Ascending aorta (tissue), 2 donors: ENCODE measurements at places on chromosomes 4 and X. TPM values are rescaled to one million over a fixed set of nuclear protein-coding genes. Genes with fewer than 3 reads are reported as not detected.

DNA sequence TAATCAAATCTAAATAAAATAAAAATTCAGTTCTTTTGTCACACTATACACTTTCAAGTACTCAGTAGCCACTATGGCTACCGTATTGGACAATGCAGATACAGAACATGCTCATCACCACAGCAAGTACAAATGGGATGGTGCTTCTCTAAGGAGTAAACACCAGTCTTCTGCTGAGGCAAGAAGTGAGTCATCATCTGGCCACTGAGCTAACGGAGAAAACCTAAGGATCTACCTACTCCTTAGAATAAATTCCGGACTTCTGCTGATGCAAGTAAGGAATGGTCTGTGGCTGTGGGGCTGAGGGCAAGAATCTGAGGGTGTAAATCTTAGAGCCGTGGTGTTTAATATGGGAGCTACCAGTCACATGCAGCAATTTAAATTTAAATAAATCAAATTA, 11.3 kb upstream of the RBMXL3 start:
- H3K4me3 ChIP-seq: no peak overlapping the region
- H3K4me1 ChIP-seq: no peaks in the 10 kb centered on the region
- no peak overlapping the region for H3K27ac ChIP-seq
- H3K36me3 ChIP-seq: no peaks in the 10 kb centered on the region

- no peak overlapping the region for H3K27ac ChIP-seq
- no peaks in the 10 kb centered on the region for H3K4me1 ChIP-seq
- H3K4me3 ChIP-seq: no peak overlapping the region
- H3K36me3 ChIP-seq: no peaks in the 10 kb centered on the region
Measured at GRCh38 chr4:12221031-12221430, 792.3 kb upstream of the HS3ST1 start.

DNA sequence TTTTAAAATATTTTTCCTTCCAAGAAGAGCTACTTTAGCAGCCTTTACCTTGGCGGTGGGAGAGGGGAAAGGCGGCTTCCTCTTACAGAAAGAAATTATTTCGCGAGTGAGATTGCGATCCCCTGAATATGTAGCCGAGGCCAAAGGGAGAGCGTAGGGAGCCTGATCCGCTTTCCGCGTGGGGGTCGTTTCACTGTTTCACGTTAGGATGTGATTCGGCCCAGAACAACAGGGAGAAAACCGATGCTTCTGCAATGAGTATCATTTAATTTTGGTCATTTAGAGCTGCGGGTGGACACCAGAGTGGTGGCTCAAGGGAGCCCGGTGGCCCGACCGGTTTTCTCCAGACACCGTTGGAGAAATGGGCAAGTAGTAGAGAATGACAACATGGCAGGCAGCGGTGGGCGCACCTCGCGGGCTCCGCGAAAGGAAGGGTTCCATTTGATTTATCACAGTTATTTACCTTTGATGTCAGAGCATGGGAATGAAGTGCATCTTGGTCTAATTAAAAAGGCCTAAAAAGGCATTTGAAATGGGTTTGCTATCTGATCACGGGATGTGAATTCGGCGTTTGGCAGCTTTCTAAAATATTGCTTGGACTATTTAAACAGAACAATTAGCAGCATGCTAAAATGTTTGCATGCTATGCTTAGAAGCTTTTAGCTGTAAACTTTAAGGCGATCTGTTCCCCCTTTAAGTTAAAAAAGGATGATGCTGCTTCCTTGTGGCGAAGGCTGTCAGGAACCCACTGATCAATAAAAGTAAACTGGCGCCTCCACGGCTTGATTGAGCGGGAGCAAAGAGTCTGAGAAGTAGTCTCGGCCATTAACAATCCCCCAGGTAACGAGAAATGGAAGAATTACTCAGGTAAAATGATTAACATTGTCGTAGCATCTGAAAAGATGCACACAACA, 2.0 kb upstream of the PCDH19 start:
- no peaks in the 10 kb centered on the region for H3K27me3 ChIP-seq
- no peaks in the 10 kb centered on the region for H3K4me1 ChIP-seq
- no peak overlapping the region for H3K27ac ChIP-seq
- H3K36me3 ChIP-seq: no peaks in the 10 kb centered on the region

MAP3K15 gene
- total RNA-seq: 0.21 TPM

GRCh38 chr4:87875191-87875590, 42.4 kb downstream of the MEPE start:
- H3K4me1 ChIP-seq: peaks cover 8% of the 10 kb centered on the region
- no peak overlapping the region for H3K4me3 ChIP-seq
- H3K27ac ChIP-seq: no peak overlapping the region
- no peaks in the 10 kb centered on the region for H3K36me3 ChIP-seq
- no peak for DNase-seq
- no peaks in the 10 kb centered on the region for H3K27me3 ChIP-seq

PPP1R2C gene
- not detected for total RNA-seq

DNA sequence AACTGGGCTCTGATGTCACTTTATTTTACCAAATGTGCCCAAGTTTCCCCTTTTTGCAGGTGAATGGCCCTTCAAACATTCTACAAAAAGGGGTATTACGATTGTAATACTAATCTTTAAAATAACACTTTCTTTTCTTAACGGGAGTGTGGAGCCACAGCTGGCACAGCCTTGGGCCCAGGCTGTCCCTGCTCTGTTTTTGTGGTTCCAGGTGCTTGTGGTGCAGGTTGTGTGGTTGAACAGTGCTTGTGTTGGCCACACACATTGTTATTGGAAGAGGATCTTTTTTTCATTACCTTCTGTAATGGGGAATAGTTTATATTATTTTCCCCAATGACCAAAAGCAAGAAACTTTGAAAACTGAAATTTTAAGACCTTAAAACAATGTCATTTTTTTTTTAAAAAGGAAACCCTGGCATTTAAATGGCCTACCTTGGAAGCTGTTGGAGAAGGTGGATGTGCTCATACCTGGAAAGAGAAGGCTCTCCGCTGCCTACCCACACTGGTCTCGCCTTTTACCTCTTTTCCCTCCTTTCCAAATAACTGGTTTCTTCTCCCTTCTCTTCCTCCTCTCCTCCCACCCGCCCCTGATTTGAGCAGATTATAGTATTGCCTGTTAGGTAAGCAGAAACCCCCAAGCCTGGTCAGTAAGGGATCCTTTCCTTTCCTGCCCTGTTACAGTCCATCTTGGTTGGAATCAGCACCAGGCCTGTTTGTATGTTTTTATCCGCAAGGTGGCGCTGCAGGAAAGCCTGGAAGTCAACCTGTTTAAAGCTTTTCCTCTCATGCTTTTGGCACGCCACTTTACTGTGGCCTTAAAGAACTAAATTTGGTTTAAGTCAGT, 28.6 kb downstream of the HADH start:
- H3K4me3 ChIP-seq: no peak overlapping the region
- peaks cover 45% of the 10 kb centered on the region for H3K36me3 ChIP-seq
- peak; percentile 91 for DNase-seq
- H3K27me3 ChIP-seq: no peaks in the 10 kb centered on the region

DMRTC1B gene
- not detected for total RNA-seq

DNA sequence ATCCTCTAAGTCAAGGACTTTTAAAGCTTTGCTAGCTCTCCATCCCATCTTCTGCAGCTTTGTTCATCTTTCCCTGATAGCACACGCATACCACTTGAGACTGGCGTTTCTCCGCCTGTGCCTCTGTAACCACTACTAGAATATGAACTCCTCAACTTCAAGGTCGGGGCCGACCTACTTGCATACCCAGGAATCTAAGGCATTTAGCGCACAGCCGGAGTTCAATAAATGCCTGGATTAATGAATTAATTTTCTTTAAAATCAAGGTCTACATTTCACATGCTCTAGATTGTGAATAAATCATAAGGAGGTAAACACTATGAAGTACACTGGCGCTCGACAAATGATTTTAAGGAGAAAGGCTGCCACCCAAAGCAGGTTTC, 89.3 kb downstream of the HNRNPD start:
- H3K27ac ChIP-seq: peak overlapping the region; percentile 44
- DNase-seq: peak; percentile 66
- H3K4me3 ChIP-seq: peak overlapping the region; percentile 53
- H3K36me3 ChIP-seq: no peaks in the 10 kb centered on the region

DNA sequence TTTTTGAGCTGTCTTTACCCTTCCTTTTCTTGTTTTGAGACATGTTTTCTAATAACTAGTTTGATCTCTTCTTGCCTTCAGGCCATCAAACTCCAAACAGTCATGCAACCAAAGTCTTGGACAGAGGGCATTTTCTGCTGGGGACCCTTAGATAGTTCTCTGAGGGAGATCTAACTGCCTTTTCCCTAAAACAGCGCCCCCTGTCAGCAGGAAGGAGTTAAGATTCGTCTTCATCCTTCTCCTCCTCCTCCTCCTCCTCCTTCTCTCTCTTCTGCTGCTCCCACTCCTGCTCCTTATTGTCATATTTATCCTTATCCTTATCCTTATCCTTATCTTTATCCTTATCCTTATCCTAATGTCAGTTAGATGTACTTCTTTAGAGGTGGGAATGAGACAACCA, 417.2 kb downstream of the TRAM1L1 start:
- DNase-seq: no peak
- no peaks in the 10 kb centered on the region for H3K4me1 ChIP-seq
- H3K36me3 ChIP-seq: no peaks in the 10 kb centered on the region
- no peak overlapping the region for H3K4me3 ChIP-seq
- H3K27me3 ChIP-seq: no peaks in the 10 kb centered on the region
- no peak overlapping the region for H3K27ac ChIP-seq

DNA sequence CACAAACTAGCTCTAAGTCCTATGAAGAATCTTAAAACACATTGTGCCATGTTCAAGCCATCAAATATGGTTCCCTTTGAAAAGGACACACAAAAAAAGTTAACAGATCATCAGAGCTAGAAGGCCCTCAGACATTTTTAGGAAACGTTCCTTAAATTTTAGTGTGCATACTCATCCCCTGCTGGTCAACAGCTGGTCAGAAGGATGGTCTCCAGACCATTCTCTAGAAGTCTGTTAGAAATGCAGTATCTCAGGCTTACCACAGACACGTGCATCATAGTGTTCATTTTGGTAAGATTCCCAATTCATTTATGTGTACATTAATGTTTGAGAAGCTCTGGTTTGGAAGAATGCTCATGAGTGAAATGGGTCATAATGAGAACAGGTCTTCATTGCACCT, 523.1 kb downstream of the INPP4B start:
- no peaks in the 10 kb centered on the region for H3K36me3 ChIP-seq
- H3K27ac ChIP-seq: no peak overlapping the region
- H3K27me3 ChIP-seq: no peaks in the 10 kb centered on the region
- H3K4me1 ChIP-seq: no peaks in the 10 kb centered on the region
